ENCODE measurements at places on chromosomes 11 and 22.

DNA sequence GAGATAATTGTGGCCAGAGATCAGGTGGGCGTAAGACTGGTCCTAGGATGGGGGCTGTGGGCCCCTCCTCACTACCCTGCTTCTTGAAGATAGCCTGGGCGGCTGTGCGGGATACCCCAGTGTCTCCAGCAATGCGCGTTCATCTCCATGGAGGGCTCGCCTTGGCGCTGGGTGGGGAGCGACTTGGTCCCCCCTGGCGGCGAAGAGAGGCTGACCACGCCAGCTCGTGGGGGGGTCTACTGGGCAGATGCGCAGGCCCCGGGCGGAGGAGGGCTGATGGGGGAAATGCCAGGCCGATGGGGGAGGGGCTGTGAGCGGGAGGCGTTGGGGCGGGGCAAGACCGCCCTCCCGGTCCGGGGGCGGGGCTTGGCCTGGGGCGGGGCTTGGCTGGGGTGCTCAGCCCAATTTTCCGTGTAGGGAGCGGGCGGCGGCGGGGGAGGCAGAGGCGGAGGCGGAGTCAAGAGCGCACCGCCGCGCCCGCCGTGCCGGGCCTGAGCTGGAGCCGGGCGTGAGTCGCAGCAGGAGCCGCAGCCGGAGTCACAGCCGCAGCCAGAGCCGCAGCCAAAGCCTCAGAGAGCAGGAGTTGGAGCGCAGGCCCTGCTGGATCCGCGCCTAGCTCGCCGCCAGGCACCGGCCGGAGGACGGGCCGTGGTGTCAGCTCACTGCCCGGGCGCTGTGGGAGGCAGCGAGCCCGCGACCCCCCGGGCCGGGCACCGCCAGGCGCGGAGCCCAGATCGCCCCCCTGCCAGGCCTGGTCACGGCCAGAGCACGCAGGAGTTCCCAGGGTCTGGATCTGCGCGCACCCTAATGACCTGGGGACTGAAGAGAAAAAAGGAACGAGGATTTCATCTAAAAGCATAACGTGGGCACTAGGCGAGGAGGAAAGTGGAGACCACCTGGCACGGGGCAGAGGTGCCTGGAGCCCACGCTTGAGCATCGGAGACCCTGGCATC, at the start of gene SLC35E4:
SLC35E4 (plus strand) TSS at position 509 of the 953 bp plus-strand sequence. CDS start 670 bp downstream, outside the sequence.
- peak; percentile 89 for DNase-seq

- peak; percentile 69 for DNase-seq
Observed at GRCh38 chr22:46367707-46368191, 32.2 kb downstream of the TRMU start.

DNA sequence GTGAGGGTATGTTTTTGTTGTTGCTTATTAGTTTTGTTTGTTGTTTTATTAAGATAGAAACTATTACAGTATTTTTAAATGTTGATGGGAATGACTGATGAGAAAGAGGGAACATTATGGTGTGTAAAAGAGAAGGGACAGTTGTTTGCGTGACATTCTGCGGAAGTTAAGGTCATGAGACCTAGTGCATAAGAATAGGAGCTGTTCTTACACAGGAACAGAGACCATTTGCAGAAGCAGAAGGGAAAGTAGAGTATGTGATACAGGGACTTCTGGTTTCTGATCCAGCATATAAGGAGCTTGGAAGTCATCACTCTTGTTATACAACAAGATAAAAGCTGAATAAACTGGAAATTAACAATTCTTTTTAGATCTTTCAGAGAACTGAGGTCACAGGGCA, 299.2 kb upstream of the API5 start:
- DNase-seq = no peak

- DNase-seq = no peak
Observed at GRCh38 chr11:13012056-13012661, 3.0 kb downstream of the RASSF10 start.

GRCh38 chr11:122902951-122903350, 20.4 kb downstream of the JHY start:
- DNase-seq = no peak

DNA sequence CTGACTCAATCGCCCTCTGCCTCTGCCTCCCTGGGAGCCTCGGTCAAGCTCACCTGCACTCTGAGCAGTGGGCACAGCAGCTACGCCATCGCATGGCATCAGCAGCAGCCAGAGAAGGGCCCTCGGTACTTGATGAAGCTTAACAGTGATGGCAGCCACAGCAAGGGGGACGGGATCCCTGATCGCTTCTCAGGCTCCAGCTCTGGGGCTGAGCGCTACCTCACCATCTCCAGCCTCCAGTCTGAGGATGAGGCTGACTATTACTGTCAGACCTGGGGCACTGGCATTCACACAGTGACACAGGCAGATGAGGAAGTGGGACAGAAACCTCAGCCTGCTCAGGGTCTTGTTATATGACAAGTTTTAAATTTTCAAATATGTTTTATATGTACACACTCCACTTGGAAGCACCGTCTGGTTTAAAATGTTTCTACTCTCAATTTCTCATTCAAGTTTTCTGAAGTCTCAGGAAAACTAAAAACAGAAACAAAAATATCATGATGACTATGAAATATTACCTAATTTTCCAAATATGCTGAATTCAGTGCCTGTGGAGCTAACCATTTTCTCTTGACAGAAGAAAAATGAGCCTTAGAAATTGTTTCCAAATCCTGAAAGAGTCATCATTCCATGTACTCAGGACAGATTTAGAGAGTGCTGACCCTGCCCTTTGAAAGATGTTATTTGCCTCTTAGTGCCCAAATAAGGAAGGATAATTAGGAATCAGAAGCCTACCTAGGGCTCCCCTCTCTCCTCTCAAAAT, 48.8 kb upstream of the TOP3B start:
- DNase-seq = no peak

- no peak for DNase-seq
Observed at GRCh38 chr11:80320765-80321164, 879.9 kb upstream of the TENM4 start.

GRCh38 chr22:17984114-17984513, 40.2 kb downstream of the MICAL3 start:
- no peak for DNase-seq
